Glutamatergic neuron (in vitro differentiated cells): ENCODE measurements at places on chromosomes 3 and 15. TPM values are rescaled to one million over a fixed set of nuclear protein-coding genes. Genes with fewer than 3 reads are reported as not detected.

CASR gene
- total RNA-seq: not detected

SEMA3B gene
- 5.4 TPM for total RNA-seq

WDR93 gene
- not detected for total RNA-seq

CCR9 gene
- not detected for total RNA-seq

C15orf62 gene
- 0.17 TPM for total RNA-seq

EPM2AIP1 gene
- total RNA-seq: 17.2 TPM

MELTF gene
- total RNA-seq: 31.8 TPM

ZMAT3 gene
- total RNA-seq: 14.0 TPM

- no peak for DNase-seq
Measured at GRCh38 chr15:61750271-61751084, 309.8 kb downstream of the VPS13C start.

GRCh38 chr3:171718493-171719185 is 91.6 kb downstream of the PLD1 start:
- DNase-seq: no peak

- no peak for DNase-seq
Measured at GRCh38 chr3:143302638-143303171, 183.1 kb downstream of the CHST2 start.

DNA sequence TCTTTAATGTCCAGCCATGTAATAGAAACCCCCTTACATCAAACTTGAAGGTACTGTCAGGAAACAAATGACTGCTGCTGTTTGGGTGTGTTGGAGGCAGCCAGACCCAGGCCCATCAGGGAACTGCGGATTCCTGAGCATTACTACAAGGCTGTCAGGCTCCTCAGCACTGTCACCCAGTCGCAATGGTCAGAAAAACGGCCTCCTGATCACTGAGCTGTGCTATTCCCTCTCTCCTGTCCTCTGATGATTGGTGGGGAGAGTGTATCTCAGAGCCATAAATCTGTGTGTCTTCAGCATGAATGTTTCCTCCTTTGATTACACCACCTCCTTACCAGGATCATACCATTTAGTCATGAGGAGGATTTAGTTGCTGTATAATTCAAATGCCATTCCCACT is 135.2 kb upstream of the GADL1 start:
- DNase-seq: no peak

GRCh38 chr15:76380249-76380648 is 43.7 kb downstream of the ISL2 start:
- DNase-seq: no peak

- DNase-seq: no peak
Measured at GRCh38 chr3:186849374-186849975, 7.0 kb downstream of the ADIPOQ start.

GRCh38 chr3:49081429-49081828 is 12.4 kb downstream of the QRICH1 start:
- DNase-seq: no peak

DNA sequence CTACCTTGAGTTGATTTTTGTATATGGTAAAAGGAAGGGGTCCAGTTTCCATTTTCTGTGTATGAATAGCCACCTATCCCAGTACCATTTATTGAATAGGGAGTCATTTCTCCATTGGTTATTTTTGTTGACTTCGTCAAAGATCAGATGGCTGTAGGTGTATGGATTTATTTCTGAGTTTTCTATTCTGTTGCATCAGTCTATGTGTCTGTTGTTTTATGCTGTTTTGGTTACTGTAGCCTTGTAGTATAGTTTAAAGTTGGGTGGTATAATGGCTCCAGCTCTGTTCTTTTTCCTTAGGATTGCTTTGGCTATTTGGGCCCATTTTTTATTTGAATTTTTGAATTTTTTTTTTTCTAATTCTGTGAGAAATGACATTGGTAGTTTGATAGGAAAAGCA is 125.5 kb upstream of the FGF7 start:
- DNase-seq: no peak

GRCh38 chr3:114178770-114179368 is at the start of gene DRD3:
Gene DRD3 (minus strand): TSS chr3:114179052. CDS start chr3:114171992, 7,060 bp downstream.
- DNase-seq: no peak
